ENCODE measurements at places on chromosomes 1 and 21.

DNA sequence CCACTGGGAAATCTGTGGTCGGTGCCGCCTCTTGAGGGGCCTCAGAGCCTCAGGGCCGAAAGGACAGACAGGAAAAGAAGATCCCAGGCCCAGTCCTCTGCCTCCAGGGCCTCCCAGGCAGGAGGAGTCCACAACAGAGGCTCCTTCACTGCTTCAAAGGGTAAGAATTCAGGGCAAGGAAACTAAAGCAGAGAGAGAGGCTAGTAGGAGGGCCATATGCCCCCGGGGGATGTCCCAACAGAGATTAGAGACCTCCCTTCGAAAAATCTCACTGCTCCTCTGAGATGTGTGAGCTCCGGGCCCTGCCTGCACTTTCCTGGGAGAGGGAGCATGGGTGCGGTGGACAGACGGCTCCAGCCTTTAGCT is 465.9 kb downstream of the NPHP4 start:
- no peak for DNase-seq

- no peak for DNase-seq
Measured at GRCh38 chr1:155703216-155703615, 14.3 kb downstream of the DAP3 start.

GRCh38 chr1:88751714-88752113 is 67.6 kb downstream of the PKN2 start:
- no peak for DNase-seq

DNA sequence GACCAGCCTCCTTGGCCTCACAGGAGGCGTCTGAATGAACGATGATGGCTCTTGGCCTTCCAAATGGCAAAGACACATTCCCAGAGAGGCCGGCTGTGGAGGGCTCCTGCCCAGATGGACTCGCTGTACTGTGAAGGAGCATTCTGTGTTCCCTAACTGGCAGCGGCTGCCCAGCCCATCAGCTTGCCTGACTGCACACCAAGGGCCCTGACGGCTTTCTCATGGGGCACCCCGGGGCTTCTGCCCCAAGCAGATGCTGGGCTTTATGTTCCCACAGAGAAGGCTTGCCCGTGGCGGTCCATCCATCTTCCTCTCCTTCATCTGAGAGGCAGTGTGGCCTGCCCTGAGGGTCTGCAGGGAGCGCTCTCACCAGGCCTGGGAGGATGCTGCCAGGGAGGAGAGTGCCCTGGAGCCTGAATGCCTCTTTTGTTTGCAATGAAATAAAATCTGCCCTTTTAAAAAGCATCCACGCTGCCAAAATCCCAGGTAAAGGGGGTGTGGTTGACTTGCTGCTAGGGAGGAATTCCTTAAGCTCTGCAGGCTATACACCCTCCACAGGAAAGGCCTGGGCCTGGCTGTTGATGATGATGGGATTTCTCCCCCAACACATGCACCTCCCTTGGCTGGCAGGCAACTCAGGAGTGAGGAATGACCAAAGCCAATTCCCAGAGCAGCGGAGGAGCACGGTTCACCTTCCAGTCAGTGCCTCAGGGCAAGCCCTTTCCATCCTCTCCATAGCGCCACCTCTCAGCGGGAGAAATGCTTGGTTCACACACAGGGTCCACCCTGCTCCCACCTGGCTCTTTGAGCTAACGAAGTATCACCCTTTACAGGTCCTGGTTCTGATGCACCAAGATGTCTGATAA is 84.6 kb upstream of the SSX2IP start:
- no peak for DNase-seq

Data from body of pancreas (tissue), 4 donors.